ENCODE measurements at places on chromosomes 11 and 22.

DNA sequence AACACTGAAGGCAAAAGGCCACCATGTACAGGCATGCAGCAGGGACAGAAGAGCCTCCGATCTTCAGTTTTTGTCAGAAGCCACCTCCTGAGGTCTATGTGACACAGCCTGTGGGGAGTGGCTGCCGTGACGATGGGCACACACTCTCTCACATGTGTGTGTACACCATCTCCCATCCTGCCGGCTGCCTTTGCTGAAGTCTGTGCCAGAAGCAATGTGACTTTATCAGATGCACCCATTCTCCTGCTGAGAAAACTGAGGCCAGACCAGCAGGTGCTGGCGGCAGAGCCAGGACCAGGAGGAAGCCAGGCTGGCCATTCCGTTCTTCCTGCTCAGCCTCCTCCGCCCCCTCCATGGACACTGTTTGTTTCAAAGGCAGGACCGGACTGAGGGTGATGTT lies 16.7 kb downstream of the SHANK2 start:
- DNase-seq = no peak

GRCh38 chr11:12148466-12148865 lies 38.1 kb downstream of the MICAL2 start:
- DNase-seq = no peak

DNA sequence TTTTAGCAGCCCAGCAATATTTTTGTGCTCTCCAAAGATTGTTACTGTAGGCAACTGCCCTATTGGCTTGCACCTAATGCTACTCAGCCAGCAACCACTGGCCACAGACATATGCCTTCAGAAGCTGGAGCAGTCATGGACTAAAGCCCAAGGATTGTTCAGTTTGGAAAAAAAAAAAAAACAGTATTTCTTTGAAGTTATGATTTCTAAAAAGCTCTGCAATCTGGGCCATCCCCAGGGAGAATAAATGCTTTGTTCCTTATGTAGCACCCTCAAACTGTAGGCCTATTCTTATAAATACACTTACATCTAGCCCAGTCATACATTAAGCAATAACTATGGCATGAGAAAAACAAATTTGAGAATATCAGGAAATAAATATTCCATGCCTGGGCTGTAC lies 2190.5 kb upstream of the RAG2 start:
- DNase-seq = no peak

GRCh38 chr11:10116588-10116987 lies 177.4 kb downstream of the SBF2 start:
- no peak for DNase-seq

DNA sequence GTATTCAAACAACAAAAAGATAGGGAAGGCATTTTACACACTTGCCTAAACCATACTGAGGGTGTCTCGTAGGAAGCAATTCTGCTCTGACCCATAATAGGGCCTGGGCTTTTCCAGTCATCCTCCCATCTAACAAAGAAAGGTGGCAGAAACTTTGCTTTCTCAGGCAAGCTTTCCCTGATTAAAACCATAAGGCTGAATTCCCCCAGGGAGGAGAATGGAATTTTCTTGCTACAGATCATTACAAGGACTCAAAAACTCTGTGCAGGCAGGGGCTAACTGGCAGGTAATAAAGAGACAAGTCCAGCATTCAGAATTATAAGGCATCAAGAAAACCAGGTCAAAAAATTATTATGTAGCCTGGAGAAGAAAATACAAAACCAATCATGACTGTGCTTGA lies 90.4 kb downstream of the RBFOX2 start:
- no peak for DNase-seq

DNA sequence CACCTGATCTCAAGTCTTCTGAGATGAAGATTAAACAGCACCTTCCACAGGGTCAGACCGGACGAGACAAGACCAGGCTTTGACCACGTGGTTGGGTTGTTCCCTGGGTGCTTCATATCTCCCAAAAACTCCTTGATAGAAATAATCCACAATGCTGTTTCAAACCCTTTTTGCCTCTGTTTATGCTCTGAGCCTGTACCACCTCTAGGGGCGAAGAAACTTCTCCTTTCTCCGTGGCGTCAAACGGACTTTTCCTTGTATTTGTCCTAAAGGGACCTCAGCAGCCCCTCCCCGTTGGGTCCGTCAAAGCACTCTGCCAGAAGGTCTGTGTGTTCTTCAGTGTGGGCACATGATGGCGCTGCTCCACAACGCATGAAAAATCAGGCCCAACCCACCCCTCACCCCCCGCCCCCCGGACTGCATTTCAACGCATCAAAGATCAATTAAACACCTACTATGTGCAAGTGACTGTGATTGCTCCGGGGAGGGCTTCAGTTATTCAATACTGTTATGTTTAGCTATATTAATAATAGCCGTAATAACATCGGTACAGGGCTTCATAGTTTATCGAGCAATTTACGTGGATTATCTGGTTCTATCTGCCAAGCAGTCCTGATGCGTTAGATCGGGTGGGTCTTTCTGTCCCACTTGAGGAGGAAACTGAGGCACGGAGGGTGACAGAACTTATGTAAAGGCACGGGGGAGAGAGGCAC lies 17.3 kb upstream of the EIF3D start:
- peak; percentile 76 for DNase-seq

DNA sequence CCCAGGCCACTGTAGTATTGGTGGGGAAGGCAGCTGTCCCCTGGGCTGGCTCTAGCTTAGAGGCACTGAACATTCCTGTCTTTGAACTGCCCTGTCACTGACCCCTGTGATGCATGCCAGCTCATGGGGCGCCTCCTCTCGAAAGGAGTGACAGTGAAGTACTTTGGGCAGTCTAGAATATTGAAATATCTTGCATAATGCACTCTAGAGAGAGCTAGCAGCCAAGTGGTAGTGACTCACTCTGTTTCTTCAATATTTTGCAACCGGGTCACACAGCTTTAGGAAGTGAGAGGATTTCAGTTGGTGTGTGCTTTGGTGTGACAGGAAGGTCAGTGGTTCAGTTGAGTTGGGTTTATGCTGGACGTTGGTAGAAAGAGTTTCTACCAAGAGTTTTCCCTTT lies 35.5 kb upstream of the ST14 start:
- no peak for DNase-seq

- peak; percentile 87 for DNase-seq
These were observed at the start of gene MED19 for GRCh38 chr11:57711414-57712255. Gene MED19, minus strand, starts transcription at chr11:57712215. Its CDS starts 36 bp downstream, at chr11:57712179.

DNA sequence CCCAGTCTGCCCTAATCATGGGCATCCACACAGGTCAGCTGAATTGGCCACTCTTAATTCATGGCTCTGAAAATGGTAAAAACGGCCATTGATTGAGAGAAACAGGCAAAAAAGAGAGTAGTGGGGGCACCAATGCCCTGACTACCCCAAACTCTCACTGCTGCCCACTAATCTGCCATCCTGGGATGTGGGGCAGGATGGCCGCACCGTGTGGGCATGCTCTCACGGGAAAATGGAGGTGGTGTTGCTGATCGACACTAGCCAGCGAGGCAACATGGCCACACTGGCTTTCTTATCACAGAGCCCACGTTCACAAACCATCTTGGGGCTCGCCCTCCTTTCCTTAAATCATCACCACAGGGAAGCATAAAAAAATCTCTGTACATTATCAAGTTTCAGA lies 11.2 kb upstream of the TUB start:
- no peak for DNase-seq

DNA sequence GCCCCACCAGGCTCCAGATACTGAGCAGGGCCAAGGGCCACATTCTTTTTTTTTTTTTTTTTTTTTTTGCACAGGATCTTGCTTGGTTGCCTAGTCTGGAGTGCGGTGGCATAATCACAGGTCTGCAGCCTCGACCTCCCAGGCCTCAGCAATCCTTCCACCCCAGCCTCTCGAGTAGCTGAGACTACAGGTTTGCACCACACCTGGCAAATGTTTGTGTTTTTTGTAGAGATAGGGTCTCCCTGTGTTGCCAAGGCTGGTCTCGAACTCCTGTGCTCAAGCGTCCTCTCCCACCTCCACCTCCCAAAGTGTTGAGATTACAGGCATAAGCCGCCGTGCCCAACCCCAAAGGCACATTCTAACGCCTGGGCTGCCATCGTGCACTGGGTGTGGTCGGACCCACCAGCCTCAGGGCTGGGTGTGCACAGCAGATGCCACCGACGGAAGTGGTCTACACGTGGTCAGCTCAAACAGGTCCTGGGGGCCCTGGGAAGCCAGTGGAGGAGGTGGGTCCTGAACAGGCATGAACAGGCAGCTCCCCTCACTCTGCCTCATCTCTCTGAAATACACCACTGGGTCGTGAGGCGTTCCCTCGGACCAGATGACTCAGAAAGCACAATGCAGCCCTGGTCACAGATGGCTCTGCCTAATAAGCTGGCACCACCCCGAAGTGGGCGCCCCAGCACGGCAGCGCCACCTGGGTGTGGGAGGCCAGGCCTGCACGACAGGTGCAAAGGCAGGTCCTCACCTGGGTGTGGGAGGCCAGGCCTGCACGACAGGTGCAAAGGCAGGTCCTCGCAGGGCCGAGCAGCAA lies 5.1 kb upstream of the B4GALNT4 start:
- DNase-seq = peak; percentile 73

GRCh38 chr22:20080776-20081654 lies 974 bp downstream of the DGCR8 start:
- DNase-seq = no peak

- DNase-seq = no peak
These were observed 722.6 kb downstream of the TBC1D22A start for GRCh38 chr22:47484960-47485569.

All from NAMALWA (cell line).